ENCODE measurements at places on chromosomes 12 and 14.
A peak's percentile ranks its signal among the peaks of the same experiment; 100 is the strongest.

DNA sequence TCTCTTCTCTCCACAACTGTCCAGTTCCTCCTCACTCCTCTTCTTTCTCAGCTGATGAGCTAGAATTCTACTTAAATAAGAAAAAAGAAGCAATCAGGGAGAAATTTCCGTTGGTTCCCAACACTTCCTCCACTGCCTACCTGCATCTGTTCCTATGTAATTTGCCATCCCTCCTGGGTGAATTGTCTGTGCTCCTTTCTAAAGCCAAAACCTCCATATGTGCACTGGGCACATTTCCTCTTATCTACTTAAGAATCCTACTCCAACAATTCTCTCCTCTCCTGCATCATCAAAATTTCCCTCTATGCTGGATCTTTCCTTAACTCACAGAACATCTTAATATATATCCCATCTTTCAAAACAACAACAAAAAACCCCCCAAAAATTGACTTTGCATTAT lies 35.2 kb downstream of the GPR65 start:
- DNase-seq, result no peak

DNA sequence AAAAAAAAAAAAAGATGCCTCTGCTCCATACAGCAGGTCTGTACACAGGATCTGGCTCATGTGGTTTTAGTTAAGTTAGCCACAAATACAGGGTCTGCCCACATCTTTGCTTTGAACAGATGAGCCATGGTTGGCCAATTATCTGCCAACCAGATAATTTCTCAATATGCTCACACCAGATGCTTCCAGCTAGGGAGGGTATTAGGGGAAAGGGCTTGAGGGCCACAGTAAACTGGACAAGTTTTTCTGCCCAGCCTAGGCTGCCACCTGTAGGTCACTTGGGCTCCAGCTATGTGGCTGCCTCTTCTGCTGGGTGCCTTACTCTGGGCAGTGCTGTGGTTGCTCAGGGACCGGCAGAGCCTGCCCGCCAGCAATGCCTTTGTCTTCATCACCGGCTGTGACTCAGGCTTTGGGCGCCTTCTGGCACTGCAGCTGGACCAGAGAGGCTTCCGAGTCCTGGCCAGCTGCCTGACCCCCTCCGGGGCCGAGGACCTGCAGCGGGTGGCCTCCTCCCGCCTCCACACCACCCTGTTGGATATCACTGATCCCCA lies 776 bp downstream of the RDH5 start:
- DNase-seq, result no peak

DNA sequence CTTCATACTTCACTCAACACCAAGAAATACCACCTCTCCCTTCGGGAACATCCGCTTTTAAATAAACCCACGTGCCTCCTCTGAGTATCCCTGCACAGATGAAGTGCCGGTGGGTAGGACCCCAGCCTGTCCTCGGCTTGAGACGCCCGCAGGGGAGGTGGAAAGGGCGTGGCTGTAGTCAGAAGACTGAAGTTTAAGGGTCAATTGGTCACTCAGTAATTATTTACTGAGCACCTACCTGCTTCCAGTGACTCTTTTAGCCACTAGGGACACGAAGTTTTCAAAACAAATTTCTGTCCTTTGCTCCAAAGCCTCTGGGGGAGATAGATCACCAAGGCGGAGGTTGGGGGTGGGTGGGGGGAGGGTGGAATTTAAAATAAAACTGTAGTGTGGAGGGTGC lies 309.4 kb downstream of the VRK1 start:
- DNase-seq, result no peak

- no peak for DNase-seq
These were observed 179.3 kb downstream of the PCNX1 start for GRCh38 chr14:71086567-71086966.

- no peak for DNase-seq
These were observed 210.3 kb downstream of the GLT1D1 start for GRCh38 chr12:129063600-129063999.

DNA sequence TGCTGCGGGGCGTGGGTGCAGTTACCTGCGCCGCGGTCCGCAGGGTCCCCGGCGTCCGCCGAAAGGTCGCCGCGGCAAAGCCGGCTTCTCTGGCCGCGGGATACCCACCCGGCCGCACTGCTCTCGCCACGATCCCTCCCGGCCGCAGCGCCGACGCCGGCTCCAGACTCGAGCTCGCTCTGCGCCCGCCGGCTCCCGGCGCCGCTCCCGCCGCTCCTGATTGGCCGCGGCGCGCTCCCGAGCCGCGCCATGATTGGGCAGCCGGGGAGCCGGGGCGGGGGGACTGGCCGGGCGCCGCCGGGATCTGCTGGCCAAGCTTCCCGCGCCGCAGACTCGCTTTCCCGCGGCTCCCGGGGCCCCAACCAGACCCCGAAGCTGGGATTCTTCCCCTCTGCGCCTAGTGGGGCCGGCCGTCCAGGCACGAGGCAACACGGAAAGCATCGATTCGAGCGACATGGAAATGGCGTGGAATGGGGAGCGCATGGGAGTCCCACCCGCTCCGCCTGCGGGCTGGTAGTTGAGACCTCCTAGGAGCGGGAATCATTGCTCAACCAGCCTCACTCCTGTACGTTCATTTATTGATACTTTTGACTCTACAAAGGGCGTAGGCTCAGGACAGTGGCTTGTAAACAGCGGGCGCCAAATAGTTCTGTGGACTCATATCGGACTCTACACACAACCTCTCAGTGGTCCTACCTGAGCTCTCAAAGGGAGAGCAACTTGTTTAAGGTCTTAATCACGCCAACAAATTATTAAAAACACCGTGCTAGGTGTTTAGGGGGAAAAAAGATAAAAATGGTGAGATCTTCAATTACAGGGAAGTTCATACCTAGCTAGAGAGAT lies 36.4 kb upstream of the STON2 start:
- peak; percentile 6 for DNase-seq

DNA sequence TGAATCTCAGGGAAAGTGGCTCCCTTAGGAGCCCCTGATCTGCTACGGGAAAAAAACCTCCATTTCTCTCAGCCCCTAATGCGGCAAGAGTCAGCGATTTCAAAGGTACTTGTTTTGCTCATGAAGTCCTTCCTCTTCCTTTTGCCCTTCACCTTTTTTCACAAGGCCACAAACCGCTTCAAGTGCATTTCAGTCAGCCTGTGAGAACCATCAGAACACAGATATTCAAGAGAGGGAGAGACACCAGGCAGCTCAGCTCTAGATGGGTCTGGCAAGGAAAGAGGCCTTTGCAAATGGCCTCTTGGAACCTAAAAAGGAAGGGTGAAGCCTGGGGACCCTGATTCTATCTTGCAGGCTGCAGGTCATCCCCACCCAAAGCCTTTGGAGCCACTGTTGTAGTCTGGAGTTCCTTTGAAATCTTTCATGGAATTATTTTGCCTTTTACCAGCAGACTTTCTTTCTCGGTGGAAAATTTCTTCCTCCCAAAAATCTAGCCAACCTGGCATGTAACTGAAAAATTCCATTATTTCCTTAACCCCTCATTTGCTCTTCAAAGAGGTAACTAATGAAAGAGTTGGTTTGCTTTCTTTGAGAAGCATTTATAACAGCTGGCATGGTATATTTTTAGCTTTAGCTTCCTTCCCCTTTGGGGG lies 145.0 kb downstream of the SAMD4A start:
- DNase-seq, result no peak

DNA sequence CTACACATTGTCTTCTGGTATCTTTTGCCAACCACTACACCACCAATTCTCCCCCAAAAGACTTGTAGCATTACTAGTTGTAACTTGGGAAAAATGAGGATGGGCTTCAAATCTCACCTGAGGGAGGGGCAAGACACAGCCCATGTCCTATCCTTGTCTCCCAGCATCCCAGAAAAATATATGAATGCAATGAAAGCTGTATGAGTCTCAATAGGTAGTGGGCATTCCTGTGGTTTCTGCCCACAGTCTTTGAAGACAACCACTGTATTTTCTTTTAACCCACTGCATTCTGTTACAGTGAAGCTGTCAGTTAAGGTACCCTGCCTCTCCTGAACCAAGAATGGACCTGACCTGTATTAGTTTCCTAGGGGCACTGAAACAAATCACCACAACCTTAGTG lies 336.2 kb upstream of the TMPO start:
- DNase-seq, result no peak

GRCh38 chr12:103334466-103334865 lies 161.3 kb downstream of the C12orf42 start:
- DNase-seq, result no peak

DNA sequence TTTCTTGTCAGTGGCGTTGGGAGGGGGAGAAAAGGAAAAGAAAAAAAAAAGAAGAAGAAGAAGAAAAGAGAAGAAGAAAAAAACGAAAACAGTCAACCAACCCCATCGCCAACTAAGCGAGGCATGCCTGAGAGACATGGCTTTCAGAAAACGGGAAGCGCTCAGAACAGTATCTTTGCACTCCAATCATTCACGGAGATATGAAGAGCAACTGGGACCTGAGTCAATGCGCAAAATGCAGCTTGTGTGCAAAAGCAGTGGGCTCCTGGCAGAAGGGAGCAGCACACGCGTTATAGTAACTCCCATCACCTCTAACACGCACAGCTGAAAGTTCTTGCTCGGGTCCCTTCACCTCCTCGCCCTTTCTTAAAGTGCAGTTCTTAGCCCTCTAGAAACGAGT lies 1.9 kb downstream of the ASCL1 start:
- DNase-seq, result no peak

- DNase-seq, result no peak
These were observed 25.5 kb downstream of the SPTLC2 start for GRCh38 chr14:77590845-77591485.

DNA sequence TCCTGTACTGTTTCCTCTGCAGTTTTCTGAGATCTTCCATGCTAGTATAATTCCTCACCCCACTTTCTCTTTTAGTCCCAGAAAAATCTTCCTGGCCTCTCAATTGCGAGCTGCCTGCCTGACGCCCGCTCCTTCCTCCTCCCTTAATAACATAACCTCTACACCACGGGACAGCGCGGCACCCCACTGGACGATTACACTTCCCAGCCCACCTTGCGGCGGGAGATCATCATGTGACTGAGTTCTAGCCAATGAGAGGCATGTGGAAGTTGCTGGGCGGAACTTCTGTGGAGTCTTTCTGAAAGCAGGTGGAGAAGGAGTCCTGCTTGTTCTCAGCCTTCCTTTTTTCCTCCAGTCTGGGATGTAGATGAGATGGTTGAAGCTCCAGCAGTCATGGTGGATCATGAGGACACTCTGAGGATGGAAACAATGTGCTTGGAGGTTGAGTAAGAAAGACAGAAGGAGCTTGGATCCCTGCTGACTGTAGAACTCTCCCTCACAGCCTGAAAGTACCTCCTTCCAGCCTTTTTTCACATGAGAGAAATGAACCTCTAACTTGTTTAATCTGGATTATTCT lies 133.6 kb upstream of the VRK1 start:
- DNase-seq, result no peak

DNA sequence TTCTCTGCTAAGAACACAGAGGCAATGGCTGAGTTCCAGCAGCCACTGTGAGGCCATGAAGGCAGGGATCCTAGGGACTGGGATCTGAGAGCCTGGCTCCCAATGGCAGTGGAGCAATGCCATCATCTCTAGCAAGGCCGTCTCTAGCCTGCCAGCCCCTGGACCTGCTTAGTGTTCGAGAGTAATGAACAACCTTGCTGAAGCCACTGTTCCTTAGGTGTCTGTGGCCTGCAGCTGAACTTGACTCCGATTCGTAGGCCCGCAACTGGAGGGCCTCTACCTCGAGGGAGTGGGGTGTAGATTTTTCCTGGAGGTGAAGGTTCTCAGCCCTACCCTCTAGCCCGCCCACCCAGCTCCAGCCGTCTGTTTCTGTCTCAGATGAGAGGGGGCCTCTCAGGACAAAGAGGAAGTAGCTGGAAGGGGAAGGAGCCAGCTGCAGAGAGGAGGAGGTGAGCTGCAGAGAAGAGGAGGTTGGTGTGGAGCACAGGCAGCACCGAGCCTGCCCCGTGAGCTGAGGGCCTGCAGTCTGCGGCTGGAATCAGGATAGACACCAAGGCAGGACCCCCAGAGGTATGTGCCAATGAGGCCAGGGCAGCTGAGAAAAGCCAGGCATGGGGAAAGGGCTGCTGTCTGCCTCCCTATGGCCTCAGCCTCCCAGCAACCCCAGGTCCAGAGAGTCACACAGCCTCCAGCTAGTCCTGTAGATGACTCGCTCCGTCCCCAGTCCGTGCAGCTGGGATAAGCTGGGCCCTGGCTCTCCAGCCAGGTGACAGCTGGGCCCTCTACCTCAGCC lies at the start of gene PLD4:
PLD4 (plus strand) TSS at position 459 of the 793 bp plus-strand sequence. CDS start 2,262 bp downstream, outside the sequence.
- no peak for DNase-seq

DNA sequence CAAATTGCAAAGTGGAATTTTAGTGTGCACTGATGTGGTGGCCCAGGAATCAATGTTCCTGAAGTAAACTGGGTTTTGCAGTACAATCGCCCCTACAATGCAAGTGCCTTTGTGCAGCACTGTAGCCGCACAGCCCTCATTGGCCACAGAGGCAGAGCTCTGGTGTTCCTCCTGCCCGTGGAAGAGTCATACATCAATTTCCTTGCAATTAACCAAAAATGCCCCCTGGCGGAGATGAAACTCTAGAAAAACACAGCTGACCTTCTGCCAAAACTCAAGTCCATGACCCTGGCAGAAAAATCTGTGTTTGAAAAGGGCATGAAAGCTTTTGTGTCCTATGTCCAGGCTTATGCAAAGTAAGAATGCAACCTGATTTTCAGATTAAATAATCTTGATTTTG lies 117.9 kb upstream of the PRB2 start:
- DNase-seq, result no peak

DNA sequence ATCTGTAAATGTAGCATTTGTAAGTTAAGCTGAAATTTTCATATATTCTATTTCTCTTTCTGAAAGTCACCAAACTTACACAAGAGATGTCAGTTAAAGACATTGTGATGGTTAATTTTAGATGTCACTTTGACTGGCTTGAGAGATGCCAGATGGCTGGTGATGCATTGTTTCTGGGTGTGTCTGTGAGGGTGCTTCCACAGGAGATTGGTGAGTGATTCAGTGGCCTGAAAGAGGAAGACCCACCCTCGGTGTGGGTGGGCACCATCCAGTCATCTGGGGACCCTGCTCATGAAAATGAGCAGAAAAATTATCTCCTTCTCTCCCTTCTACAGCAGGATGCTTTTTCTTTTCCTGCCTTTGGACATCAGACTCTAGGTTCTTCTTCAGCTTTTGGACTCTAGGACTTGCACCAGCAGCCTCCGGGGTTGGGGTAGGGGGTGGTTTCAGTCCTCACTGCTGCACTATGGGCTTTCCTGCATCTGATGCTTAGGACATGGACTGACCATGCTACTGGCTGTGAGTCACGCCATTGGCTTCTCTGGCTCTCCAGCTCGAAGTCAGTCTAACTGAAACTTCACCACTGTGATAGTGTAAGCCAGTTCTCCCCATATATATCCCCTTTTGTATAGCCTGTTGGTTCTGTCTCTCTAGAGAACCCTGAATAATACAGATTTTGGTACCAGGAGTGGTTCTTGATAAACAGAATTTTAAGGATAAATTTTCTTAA lies 20.9 kb downstream of the PDE6H start:
- no peak for DNase-seq

- no peak for DNase-seq
These were observed 2.8 kb downstream of the FERMT2 start for GRCh38 chr14:52948039-52948438.

Measured in T-cell (primary cell).